Fibroblast of skin of right biceps (primary cell): ENCODE measurements at places on chromosomes 16 and 17.

DNA sequence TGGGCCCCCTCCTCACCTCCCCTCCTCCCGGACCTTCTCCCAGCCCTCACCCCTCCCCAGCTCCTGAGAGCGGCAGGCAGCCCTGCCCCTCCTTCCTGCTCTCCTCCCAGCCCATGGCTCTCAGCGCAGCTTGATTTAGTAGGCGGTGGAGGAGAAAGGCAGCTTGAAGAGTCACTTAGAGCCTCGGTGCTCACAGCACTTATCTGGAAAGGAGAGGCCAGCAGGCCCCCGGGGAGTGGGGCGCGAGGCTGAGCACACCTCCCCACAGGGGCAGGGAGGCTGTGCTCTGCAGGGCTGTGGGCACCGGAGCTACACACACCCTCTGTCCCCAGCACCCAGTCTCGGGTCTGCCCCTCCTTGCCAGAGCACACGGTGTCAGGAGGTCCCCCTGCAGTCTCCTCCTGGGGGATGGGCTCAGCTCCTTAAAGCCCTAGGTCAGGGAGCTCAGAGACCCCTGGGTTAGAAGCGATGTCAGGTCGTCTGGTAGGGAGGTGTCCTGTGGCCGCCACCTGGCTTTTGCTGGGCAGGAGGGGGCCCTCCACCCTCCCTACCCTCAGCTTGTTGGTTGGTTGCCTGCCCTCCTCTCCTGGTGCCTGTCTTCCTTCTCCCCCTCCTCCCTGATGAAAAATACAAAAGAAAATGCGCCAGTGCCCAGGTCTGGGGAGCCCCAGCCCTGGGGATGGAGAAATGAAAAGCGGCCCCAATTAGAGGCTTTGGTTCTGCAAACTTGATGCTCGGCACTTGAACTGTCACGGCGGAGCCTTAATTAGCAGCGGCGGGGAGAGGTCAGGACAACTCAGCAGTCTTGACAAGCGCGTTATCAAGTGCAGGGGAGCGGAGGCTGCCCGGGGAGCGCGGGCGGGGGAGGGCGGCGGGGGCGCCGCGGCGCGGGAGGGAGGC is 151.1 kb upstream of the GSE1 start:
- DNase-seq = peak; percentile 66

DNA sequence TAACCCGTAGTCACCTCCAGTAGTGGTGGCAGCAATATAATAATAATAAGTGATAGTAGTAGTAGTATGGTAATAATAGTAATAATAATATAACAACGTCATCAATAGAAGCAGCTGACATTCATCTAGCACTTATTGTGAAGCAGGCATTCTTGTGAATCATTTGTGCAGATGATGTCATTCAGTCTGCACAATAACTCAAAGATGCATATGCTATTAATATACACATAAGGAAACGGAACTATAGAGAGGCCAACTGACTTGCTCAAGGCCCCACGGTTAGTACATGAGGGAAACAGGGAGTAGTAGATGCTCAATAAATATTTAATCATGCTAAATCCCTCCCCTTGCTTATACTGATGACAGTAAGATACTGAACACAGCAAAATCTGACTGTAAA is 35.4 kb upstream of the GAN start:
- DNase-seq = peak; percentile 61

DNA sequence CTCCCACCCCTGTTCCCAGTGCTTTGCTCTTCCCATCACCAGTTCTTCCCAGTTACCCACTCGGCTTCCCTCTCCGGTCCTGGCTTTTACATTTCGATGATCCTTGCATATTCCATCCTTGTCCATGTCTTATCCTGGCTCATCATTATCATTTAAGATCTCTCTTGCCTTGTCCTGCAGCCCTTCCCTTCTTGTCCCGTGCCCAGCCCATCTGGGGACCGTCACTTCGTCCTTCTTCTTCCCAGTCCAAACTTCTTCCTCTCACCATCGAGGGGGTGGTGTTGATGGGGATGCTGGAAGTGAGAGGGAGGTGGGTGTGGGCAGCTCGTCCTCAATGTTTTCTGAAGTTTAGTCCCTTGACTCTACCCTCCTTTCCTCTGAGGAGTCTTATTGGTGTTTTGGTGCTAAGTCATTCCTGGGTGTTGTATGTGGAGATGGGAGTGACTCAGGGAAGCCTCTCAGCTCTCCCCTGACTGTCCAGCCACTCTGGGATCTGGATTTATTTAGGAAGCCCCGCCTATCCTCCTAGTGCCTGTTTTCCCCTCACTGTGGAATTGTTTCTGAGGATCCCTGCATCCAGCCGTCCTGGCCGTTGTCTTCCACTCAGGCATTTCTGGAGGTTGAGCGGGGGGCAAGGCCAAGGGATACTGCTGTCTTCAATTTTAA is 975 bp downstream of the SNX29 start:
- DNase-seq = peak; percentile 85

GRCh38 chr16:13093661-13094060 is 192.3 kb downstream of the SHISA9 start:
- no peak for DNase-seq

- DNase-seq = no peak
Measured at GRCh38 chr16:67326472-67327309, at the start of the genes KCTD19 and LRRC36. Gene KCTD19 (minus strand): TSS chr16:67326741. CDS start chr16:67326707, 34 bp downstream. Gene LRRC36 (plus strand): TSS chr16:67326815. CDS start chr16:67326863, 48 bp downstream.

DNA sequence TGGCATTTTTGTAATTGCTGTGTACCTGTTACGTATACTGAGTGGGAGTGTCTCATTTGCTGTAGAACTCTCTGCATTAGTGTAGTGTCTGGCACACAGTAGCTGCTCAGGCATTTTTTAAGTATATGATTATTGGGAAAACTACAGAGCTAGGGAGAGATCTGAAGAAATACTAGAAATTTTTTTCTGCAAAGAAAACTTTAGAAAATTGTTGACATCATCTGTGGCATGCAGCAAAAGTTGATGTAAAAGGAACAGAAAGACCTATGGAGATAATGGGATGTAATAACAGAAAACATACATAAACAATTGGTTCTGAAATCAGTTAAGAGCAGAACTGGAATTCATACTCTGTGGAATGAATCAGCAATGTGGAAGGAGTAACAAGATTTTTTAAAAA is 11.6 kb downstream of the CLTC start:
- no peak for DNase-seq

DNA sequence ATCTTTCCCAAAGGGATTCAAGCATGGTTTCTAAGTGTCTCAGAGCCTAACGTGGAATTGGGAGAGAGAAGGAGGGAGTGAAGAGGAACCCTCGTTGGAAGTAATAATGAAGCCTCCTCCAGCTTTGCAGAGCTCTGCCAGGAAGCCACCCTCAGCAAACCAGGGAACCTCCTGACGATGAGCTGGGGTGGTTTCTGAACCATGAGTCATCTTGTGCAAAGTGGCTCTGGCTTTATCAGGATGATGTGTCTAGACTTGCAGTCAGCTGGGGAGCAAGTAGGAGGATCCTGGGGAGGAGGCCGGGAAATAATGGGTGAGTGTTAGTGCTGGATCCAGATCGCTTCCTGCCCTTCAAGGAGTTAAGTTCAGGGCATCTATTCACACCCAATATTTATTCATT is 191.7 kb upstream of the RBFOX1 start:
- DNase-seq = no peak

DNA sequence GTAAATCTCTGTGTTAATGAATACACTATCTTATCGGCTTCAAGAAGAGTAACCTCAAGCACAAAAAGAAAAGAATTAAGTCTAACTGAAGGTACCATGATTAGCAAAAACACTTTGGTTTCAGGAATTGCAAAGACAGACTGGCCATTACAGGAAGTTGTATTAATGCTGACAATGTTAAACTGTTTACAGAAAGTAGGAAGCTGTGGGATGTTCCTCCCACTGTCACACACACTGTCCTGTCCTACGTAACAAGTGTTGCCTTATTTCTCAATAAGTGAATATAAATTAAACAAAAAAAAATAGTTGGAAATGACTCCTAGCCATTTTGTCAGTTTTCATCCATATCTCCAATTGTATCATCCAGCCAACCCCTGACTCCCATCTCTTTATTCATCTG is 8.6 kb downstream of the GNA13 start:
- no peak for DNase-seq

DNA sequence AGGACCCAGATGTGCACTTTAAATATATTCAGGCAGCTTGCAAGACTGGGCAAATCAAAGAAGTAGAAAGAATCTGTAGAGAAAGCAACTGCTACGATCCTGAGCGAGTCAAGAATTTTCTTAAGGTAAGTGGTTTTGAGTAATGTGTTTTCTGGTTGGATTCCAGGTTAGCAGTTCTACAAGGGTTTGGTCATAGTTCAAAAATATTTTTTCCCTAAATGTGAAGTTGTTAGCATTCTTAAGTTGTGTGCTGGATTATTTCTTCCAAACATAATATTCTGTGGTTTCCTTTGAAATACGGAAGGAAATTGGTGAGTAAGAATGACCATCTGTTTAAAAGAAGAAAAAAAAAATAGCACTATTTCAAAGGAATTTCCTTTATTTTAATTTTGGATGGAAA is 38.4 kb downstream of the PTRH2 start:
- peak; percentile 94 for DNase-seq

DNA sequence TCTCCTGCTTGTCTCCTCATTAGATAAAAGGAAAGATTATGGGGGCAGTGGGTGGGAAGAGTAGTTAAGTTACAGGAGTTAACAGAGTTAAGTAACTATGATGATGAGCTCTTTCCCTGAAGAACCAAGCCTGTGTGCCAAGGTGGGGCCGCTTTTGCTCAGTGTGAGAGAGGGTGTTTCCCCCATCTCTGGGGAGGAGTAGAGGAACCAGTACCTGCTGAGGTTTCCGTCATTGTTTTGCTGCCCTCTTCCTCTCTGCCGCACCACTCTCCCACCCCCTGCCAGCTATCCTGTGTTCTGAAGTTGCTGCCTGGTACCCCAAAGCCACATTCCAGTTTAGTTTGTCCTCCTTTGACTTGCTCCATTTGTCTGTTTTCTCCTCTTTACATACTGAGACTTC is 20.8 kb upstream of the KRT10 start:
- DNase-seq = no peak

- DNase-seq = no peak
Measured at GRCh38 chr16:55078699-55079410, 148.2 kb downstream of the IRX5 start.

DNA sequence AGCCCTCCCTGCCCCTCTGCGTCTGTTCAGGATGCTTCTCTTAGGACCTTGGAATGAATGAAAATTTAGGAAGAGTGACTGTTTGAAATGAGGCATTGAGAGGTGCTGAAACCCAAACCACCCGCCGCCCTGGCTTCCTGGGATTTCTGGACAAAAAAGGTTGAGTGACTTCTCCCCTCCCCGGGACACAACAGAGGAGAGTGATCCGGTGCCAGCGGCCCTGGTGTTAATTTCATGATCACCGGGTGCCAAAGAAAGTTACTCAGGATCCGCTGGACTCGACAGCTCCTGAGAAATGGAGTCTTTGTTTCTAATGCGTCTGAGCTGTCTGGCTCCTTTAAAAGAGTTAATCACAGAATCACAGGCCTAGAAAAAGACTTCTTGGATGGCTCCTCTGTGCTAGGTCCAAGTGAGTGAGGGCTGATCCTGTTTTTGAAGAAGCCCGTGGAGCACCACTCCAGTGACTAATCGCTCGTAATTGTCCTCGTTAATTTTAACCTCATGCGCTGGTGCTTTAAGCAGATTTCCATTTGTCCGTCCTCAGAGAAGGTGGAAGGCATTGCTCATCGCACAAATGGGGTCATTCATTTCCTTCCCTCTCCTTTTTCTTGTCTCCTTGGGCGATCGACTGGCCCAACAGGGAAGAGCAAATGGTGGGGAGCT is 144.4 kb upstream of the ZFHX3 start:
- peak; percentile 56 for DNase-seq

GRCh38 chr17:55344514-55344997 is 77.1 kb downstream of the MMD start:
- no peak for DNase-seq

DNA sequence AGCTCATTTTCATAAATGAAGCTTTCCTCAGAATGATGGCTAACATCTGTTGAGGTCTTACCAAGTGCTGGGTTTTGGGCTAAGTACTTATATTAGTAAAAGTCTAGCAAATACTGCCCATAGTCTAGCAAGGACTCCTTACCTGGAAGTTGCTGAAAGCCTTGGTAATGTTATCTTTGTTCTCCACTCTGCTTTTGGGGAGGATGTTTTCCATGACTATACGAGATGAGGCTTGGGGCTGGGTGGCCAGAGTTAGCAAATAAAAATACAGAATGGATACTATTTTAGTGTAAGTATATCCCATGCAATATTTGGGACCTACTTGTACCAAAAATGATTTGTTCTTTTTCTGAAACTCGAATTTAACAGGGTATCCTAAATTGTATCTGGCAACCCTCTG is 7.7 kb downstream of the CCL18 start:
- no peak for DNase-seq

DNA sequence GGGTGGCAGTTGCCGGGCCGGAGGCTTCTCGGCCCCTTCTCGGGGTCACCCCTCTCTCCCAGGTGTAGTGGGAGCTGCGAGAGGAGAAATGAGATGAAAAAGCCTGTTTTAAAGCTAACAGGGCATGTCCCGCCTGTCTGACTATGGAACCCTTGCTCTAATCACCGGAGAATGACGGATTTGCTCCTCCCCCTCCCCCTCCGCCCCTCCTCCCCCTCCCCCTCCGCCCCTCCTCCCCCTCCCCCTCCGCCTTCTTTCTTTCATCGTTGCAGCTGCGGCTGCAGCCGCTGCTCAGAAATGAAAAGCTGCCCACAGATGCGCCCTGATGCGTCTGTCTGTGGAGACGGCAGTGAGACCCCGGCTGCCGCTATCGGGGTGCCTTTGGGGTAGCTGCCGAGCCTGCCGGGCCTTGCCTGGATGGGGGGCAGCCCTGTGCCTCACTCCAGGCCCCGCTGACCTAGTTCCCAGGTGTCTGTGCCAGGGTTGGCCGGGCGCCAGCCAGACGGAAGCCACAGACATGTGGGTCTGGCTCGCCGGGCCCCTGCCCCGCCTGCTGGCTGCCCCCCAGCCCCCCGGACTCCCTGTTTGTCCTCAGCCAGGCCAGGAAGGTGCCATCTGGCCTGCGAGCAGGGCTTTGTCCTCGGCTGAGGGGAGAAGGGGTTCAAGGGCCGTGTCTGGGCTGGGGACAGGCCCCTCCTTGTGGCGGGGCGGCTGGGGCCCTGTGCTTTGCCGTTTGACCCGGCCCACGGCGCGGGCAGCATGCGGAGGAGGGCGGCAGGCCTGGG is 37.7 kb downstream of the GINS2 start:
- peak; percentile 43 for DNase-seq
